ENCODE measurements at places on chromosomes 12 and 14. TPM values are rescaled to one million over a fixed set of nuclear protein-coding genes. Genes with fewer than 3 reads are reported as not detected.

DNA sequence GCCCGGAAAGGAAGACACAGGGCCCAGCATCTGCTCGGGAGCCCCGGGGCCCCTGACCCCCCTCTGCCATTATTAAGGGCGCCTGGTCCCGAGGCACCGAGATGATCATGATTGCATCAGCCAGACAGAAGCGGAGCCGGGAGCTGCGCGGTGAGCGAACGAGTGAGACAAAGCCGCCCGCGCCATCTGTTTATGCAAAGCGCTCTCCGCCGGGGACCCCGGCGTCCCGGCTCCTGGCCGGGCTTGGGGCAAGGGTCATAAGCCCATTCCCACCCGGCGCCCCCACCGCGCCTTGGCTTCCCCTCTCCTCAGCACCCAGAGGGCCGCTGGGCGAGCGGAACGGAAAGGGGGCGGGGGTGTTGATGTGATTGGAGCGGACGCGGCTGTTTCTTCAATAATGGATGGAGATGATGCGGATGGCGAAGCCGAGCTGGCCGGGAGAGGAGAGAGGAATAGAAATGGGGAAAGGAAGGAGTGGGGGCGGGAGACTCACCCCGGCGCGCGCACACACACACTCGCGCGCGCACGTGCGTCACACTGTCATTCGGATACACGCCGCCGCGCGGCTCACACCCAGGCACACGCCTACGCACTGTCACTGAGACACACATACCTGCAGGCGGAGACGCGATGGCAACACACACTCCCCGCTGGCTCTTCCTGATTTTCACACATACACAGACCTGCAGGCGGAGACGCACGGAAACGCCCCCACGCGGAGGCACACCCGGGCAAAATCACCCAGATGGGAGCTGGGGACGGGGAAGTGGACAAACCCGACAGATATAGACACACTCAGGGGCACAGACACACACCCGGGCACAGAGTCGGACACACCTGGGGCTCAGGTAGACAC, 10.7 kb downstream of the STAC3 start:
- H3K4me1 ChIP-seq, result peaks cover 68% of the 10 kb centered on the region
- no peaks in the 10 kb centered on the region for H3K36me3 ChIP-seq

DNA sequence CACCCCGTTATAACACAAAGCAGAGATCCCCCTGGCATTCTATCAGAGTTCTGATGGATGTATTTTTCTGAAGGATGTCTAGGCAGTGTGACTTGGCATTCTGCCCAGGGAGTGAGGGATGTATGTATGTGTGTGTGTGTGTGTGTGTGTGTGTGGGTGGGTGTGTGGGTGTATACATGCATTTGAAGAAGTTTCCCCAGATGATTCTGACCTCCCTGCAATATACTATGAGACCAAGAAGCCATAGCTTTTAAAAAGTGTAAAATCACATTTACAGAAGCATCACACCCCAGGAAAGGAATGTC, 59.7 kb upstream of the NAP1L1 start:
- H3K4me3 ChIP-seq, result no peak overlapping the region
- H3K4me1 ChIP-seq, result peaks cover 7% of the 10 kb centered on the region
- no peak for DNase-seq
- no peaks in the 10 kb centered on the region for H3K36me3 ChIP-seq

DNA sequence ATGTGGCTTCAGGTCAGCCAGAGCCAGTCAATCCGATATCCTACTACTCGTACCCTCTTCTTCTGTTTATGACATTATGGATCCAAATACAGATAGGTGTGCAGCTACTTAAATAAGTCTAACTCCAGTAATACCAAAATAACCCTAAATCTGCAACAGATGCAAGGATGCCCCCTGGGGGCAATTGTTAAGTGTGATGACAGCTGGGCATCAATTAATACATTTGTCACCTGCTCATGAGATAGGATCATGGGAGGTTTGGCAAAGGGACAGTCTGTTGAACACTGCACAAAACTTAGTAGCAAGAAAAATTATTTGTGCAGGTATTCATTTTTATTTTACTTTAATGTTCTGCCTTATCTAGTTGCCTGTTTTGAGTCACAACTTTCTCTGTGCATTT, 83.2 kb downstream of the SLC38A6 start:
- DNase-seq, result no peak
- peaks cover 13% of the 10 kb centered on the region for H3K36me3 ChIP-seq
- H3K4me3 ChIP-seq, result no peak overlapping the region
- H3K4me1 ChIP-seq, result peaks cover 21% of the 10 kb centered on the region
- H3K27ac ChIP-seq, result no peak overlapping the region

The ANO2 gene
- 4.0 TPM for total RNA-seq

The PMEL gene
- total RNA-seq, result 72.2 TPM

The ADAM20 gene
- 0.25 TPM for total RNA-seq

The RGS6 gene
- 1.2 TPM for total RNA-seq

The TAS2R13 gene
- total RNA-seq, result 0.37 TPM

DNA sequence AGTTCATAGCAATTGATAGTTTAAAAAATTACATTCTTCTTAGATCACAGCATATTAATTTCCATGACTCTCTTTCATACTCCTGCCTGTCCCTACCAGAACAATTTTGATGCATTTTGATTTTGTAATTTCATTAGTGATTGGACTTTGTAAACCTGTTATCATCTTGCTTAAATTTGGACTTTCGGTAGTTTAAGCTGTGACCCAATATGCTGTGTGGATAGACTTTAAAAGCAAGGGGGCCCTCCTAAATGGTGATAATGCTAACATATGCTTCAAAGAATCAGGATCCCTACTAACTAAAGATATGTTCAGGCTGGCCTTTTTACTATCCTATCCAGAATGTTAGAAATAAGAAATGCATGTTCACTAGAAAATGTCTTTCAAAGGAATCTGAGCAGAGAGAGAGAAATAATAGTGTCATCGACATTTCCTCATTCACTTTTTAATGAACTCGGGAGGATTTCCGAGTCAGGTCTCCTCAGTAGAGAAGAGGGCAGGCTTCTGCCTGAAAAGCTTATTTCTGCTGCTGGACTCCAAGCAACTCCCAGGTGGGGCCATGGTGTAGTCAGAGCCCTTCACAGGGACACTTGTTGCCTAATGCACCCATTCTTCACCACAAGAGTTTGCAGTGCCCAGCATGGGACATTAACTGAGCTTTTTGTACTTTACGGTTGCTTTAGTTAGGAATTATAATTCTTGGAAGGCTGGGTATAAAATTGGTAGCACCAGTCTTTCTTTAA, 16.7 kb downstream of the SLC38A4 start:
- no peak overlapping the region for H3K27ac ChIP-seq
- no peaks in the 10 kb centered on the region for H3K36me3 ChIP-seq
- no peaks in the 10 kb centered on the region for H3K27me3 ChIP-seq
- H3K4me3 ChIP-seq, result no peak overlapping the region
- no peak for DNase-seq

DNA sequence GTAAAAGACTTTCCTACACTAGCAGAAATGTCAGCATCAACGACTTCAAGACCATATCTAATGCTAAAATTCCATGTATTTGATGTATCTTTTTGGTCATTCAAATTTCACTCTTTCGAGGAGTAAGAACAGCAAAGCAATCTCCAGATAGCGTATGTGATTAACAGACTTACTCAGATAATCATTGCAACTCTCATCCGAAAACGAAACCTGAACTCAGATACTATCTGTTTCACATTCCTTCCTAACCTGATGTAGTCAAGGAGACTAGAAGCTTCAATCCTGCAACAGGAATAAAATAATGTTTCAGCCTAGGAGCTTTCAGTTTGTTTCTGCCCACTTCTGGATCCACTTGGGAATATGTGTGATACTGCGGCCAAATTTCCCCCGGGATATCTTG, 286.3 kb downstream of the NUAK1 start:
- H3K27ac ChIP-seq, result no peak overlapping the region
- no peaks in the 10 kb centered on the region for H3K4me1 ChIP-seq
- no peaks in the 10 kb centered on the region for H3K27me3 ChIP-seq
- H3K4me3 ChIP-seq, result no peak overlapping the region

- peak overlapping the region; percentile 85 for H3K27ac ChIP-seq
- H3K4me1 ChIP-seq, result peaks cover 16% of the 10 kb centered on the region
- no peaks in the 10 kb centered on the region for H3K27me3 ChIP-seq
- H3K4me3 ChIP-seq, result no peak overlapping the region
Observed at GRCh38 chr12:10031771-10032175, 1.3 kb downstream of the CLEC9A start.

The EIF2S3B gene
- total RNA-seq, result 1.0 TPM

- no peaks in the 10 kb centered on the region for H3K4me1 ChIP-seq
- DNase-seq, result no peak
- no peak overlapping the region for H3K27ac ChIP-seq
- H3K27me3 ChIP-seq, result peaks cover 7% of the 10 kb centered on the region
Observed at GRCh38 chr12:104420868-104421267, 35.9 kb upstream of the CHST11 start.

Data from WTC11 (cell line).